GM13977 (cell line): ENCODE measurements at places on chromosomes 1 and 21.

- DNase-seq = no peak
Measured at GRCh38 chr1:84722794-84723193, 32.5 kb upstream of the SSX2IP start.

DNA sequence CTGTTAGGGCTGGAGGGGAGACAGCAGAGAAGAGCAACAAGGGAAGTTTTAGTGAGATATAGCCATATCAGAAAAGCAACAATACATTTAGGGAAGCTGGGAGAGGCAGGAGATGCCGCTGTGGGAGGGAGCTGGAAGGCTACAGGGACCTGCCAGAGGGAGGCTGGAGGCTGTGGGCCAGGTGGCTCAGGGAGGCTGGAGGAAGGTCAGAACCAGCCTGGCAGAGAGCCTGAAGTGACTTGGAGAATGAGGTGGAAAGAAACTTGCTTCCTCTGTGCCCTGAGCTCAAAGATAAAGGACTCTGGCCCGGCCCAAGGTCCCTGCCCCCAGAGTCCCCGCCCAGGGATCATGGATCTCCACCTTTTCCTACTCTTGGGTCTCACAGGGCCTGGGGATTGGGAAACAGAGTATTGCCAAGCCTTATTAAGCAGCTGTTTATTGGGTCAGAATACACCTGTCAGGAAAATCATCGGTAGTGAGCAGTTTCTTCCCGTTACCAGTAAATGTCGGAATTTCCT lies 85.9 kb downstream of the KIF26B start:
- DNase-seq = no peak

GRCh38 chr1:215133532-215133931 lies 51.0 kb downstream of the KCNK2 start:
- DNase-seq = no peak

DNA sequence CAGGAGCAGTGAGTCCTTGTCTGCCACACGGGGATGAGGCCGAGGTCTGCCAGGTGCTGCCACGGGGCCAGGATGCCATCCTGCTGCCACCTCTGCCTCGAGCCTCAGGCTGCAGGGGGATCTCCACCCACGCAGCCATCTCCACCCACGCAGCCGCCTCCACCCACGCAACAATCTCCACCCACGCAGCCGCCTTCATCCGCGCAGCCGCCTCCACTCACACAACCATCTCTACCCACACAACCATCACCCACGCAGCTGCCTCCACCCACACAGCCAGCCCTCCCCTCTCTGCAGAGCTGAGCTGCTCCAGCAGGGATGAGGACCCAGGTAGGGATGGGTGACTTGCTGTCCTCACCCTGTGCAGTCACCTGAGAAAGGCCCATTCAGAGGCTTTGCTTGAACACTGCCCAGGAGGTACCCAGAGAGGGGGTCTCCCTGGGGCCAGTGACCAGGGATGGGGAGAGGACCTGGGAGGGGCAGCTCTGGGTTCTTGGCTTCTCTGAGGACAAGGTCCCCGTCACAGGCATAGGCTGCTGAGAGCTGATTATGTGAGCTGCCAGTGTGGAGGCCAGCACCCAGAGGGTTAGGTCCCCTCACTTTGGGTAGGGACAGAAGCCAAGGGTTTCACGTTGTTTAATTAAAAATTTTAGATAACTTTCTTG lies 46.6 kb upstream of the TTC34 start:
- no peak for DNase-seq

DNA sequence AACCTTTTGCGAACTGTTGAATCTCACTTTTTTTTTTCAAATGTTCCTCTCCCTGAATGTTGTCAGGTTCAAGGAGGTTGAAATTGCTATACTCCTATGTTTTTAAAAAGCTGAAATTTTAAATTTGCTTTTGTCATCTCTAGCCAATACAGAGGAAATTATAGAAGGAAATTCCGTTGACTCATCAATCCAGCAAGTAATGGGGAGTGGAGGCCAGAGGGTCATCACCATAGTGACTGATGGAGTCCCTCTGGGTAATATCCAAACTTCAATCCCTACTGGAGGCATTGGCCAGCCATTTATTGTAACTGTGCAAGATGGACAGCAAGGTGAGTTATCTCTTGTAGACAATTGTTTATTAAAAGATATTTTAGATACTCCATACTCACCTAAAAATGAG lies 36.3 kb downstream of the GABPB2 start:
- DNase-seq = no peak
